Osteoblast (primary cell): ENCODE measurements at places on chromosomes 3 and 15. TPM values are rescaled to one million over a fixed set of nuclear protein-coding genes. Genes with fewer than 3 reads are reported as not detected.

DNA sequence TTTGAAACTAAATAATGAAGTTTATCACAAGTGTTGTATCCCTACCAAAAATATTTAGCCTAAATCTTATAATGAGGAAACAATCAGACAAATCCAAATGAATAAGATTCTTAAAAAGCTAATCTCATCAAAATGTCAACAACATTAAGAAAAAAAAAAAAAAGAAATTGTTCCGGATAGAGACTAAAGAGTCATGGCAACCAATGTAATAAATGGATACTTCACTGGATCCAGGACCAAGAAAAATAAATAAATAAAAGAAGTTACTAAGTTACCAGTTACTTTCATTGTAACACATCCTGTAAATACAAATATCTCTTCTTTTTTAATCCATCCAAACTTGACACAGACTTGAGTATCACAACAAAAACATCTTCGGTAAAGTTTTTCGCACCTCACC, 607 bp downstream of the MRPL47 start:
- H3K27ac ChIP-seq, result peak overlapping the region; percentile 94
- no peaks in the 10 kb centered on the region for H3K27me3 ChIP-seq
- H3K4me1 ChIP-seq, result peaks cover 16% of the 10 kb centered on the region

GRCh38 chr3:127034990-127035652, 52.2 kb downstream of the PLXNA1 start:
- H3K4me3 ChIP-seq, result no peak overlapping the region
- peak overlapping the region; percentile 60 for H3K27ac ChIP-seq
- H3K27me3 ChIP-seq, result no peaks in the 10 kb centered on the region
- peaks cover 28% of the 10 kb centered on the region for H3K36me3 ChIP-seq

- DNase-seq, result no peak
- peaks cover 6% of the 10 kb centered on the region for H3K4me1 ChIP-seq
- no peaks in the 10 kb centered on the region for H3K27me3 ChIP-seq
- H3K4me3 ChIP-seq, result no peak overlapping the region
- no peak overlapping the region for H3K27ac ChIP-seq
These were observed 21.9 kb downstream of the EID1 start for GRCh38 chr15:48899793-48900192.

DNA sequence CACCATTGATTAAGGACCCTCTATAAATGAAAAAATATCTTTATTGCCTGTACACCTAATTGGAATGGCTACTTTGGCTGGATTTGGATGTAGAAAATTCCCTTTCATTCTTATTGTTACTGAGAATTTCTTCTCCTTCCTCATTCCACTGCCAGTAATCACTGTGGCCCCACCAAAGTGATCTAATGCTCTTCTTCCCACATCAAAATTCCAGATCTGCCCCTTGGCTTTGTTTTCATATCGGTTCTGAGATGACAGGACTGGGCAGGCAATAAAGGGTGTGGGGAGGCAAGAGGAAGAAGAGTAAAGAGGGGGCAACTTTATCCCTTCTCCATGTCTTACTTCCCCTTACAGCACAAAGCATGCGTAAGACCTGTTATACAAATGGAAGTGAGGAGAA, 2.1 kb downstream of the ANKUB1 start:
- H3K4me3 ChIP-seq, result peak overlapping the region; percentile 31
- H3K27me3 ChIP-seq, result no peaks in the 10 kb centered on the region
- no peak for DNase-seq
- peak overlapping the region; percentile 39 for H3K27ac ChIP-seq

GRCh38 chr3:22748453-22749045, 454.6 kb upstream of the UBE2E2 start:
- H3K27ac ChIP-seq, result no peak overlapping the region
- H3K36me3 ChIP-seq, result no peaks in the 10 kb centered on the region
- DNase-seq, result no peak
- H3K27me3 ChIP-seq, result no peaks in the 10 kb centered on the region
- H3K4me1 ChIP-seq, result no peaks in the 10 kb centered on the region

DNA sequence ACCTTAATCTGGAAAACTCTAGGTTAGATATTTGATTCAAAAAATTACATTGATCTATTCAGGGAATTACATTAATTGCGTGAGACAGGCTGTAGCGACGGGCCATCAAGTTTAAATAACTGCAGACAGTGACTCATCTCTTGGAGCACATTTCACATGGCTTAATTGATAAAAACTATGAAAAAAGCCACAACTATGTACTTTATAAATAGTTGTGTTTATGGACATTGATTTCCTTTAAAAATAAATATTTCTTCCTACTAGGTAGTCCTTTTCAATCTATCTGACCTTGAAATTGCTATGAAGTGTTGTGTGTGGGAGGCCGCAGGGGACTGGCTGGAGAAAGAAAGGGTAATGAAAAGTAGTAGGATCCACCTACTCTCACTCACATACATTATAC, 157.8 kb downstream of the IL1RAP start:
- no peaks in the 10 kb centered on the region for H3K27me3 ChIP-seq
- H3K27ac ChIP-seq, result no peak overlapping the region
- no peaks in the 10 kb centered on the region for H3K36me3 ChIP-seq
- no peak overlapping the region for H3K4me3 ChIP-seq
- no peak for DNase-seq

GRCh38 chr15:59298225-59298853, 74.3 kb downstream of the MYO1E start:
- H3K4me3 ChIP-seq, result no peak overlapping the region
- peak overlapping the region; percentile 98 for H3K27ac ChIP-seq
- no peaks in the 10 kb centered on the region for H3K27me3 ChIP-seq
- peaks cover 70% of the 10 kb centered on the region for H3K4me1 ChIP-seq
- DNase-seq, result no peak

DNA sequence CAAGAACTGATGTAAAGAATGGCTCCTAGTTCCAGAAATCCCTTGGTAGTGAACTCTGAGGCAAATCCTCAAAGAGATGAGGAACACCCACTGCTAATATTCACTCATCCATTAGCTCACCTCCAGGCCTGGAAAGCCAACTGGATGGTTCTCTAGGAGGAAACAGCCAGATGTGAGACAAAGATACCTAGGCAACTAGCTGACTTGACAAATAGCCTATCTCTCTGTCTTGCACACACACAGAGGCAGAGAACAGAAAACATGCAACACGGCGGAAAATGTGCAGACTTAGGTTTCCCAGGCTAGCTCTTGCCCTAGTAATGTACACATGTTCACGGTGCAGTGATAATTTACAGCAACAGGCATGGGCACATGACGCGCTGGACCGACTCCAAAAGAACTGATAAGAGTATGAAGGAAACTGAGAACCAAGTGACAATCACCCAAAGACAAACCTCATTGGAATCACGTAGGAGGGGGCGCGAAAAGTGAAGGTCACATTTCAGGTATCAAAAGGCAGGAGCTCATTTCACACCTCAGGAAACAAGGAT, 318.1 kb downstream of the FOXP1 start:
- H3K27me3 ChIP-seq, result no peaks in the 10 kb centered on the region
- H3K4me3 ChIP-seq, result no peak overlapping the region
- DNase-seq, result no peak
- no peaks in the 10 kb centered on the region for H3K4me1 ChIP-seq
- H3K36me3 ChIP-seq, result peaks cover 4% of the 10 kb centered on the region

DNA sequence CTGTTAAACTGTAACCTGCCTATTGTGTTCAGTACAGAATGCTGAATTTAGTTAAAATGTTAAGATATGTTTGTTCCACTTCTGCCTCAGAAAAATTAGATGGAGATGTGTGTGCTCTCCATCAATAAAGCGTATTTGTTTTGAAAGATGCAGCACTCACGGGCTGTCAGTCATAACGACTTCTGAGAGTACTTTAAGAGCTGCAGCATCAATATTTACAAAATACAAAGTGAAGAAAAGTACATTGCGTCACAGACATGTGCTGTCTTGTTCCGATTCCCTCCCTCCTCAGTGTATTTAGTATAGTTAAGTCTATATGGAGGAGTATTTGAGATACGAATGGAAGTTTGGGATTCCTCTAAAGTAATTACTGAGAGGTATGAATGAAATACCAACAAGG, 166.6 kb downstream of the BBX start:
- H3K4me3 ChIP-seq, result no peak overlapping the region
- no peak for DNase-seq
- H3K4me1 ChIP-seq, result peaks cover 1% of the 10 kb centered on the region
- no peak overlapping the region for H3K27ac ChIP-seq
- no peaks in the 10 kb centered on the region for H3K36me3 ChIP-seq

- no peaks in the 10 kb centered on the region for H3K27me3 ChIP-seq
- peaks cover 3% of the 10 kb centered on the region for H3K4me1 ChIP-seq
- no peaks in the 10 kb centered on the region for H3K36me3 ChIP-seq
- no peak overlapping the region for H3K27ac ChIP-seq
- H3K4me3 ChIP-seq, result no peak overlapping the region
- DNase-seq, result no peak
These were observed 20.0 kb downstream of the TMEM207 start for GRCh38 chr3:190429681-190430080.

DNA sequence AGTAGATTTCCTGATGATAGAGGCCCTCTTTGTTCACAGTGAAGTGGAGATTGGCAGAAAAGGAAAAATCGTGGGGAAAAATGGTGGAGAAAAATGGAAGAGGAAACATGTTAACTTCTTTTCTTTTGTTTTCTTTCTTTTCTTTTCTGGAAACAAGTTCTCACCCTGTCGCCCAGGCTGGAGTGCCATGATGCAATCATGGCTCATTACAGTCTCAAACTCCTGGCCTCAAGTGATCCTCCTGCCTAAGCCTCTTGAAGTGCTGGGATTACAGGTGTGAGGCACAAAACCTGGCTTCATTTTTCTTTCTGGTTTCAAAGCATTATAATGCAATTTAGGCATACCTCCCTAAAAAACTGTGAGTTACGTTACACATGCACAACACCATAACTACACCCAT, 464.2 kb downstream of the MECOM start:
- H3K4me3 ChIP-seq, result no peak overlapping the region

- H3K27ac ChIP-seq, result no peak overlapping the region
- H3K4me3 ChIP-seq, result no peak overlapping the region
- H3K27me3 ChIP-seq, result no peaks in the 10 kb centered on the region
These were observed 159.4 kb downstream of the SI start for GRCh38 chr3:164918905-164919304.

- peak overlapping the region; percentile 8 for H3K4me3 ChIP-seq
- H3K36me3 ChIP-seq, result no peaks in the 10 kb centered on the region
- no peak overlapping the region for H3K27ac ChIP-seq
- DNase-seq, result no peak
These were observed 54.8 kb upstream of the BCL6 start for GRCh38 chr3:187799942-187800641.

- no peaks in the 10 kb centered on the region for H3K36me3 ChIP-seq
- H3K27me3 ChIP-seq, result no peaks in the 10 kb centered on the region
- no peak overlapping the region for H3K27ac ChIP-seq
- H3K4me3 ChIP-seq, result no peak overlapping the region
- DNase-seq, result no peak
These were observed 296.6 kb downstream of the NR2F2 start for GRCh38 chr15:96627031-96627568.

GRCh38 chr3:45786801-45787495, 9.4 kb downstream of the SLC6A20 start:
- peaks cover 44% of the 10 kb centered on the region for H3K27me3 ChIP-seq
- no peak for DNase-seq
- no peak overlapping the region for H3K27ac ChIP-seq
- H3K36me3 ChIP-seq, result no peaks in the 10 kb centered on the region
- no peaks in the 10 kb centered on the region for H3K4me1 ChIP-seq

PLS1 gene
- 0.88 and 1.1 TPM in 2 replicates for total RNA-seq

TERC gene
- 144 and 200 TPM in 2 replicates for total RNA-seq

C3orf52 gene
- 3.5 and 4.0 TPM in 2 replicates for total RNA-seq
